SJSA1 (cell line): ENCODE measurements at places on chromosomes 3 and 15.

DNA sequence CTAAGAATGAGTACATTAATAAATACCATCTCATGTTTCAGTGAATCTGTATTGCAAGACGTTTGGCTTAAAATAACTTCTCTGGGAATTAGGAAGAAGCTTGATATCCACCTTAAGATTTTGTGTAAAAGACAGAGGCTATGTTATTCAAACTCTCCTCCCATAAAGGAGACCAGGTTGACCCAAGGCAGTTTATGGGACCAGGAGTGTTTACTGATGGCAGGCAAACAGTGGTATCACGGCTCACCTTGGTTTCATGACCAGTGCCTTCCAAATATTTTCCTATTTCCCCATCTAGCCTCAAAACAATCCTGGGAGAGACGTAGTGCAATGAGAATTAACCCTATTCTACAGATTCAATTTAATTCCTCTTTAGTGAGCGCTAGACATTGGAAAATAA lies 90.2 kb upstream of the SNTN start:
- H3K27me3 ChIP-seq, result no peaks in the 10 kb centered on the region; the same call in 1 of the 2 replicates
- no peak overlapping the region for H3K4me3 ChIP-seq
- DNase-seq, result no peak
- H3K36me3 ChIP-seq, result no peaks in the 10 kb centered on the region
- no peak overlapping the region for H3K27ac ChIP-seq

DNA sequence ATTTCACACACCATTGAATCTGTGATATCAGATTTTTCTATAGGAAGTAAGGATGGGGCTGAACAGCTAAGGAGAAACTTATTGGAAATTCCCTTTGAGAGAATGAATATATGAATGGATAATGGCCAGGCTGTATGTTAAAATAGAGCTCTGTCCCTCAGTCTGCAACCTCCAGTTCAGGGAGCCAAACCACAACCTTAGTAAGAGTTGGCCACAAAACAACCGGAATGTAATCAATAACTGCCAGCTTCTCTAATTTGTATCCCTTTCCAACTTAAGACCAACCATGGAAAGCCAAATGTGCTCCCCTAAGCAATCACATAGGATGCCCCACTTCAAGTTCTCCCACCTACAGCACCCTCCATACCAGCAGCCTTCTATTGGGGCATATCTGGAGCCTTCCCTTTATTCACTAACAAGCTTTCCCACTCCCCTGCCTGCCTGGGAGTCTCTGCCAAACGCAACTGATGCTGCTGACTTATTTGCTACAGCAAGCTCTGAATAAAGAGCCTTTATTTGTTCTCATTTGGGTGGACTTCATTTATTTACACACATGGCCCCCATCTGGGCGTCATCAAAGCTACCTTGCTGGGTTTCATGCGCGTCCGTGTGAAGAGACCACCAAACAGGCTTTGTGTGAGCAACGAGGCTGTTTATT lies 75.4 kb upstream of the LARS2 start:
- DNase-seq, result no peak
- H3K4me3 ChIP-seq, result no peak overlapping the region
- no peaks in the 10 kb centered on the region; the same call in 1 of the 2 replicates for H3K27me3 ChIP-seq
- H3K27ac ChIP-seq, result no peak overlapping the region
- no peaks in the 10 kb centered on the region for H3K36me3 ChIP-seq

DNA sequence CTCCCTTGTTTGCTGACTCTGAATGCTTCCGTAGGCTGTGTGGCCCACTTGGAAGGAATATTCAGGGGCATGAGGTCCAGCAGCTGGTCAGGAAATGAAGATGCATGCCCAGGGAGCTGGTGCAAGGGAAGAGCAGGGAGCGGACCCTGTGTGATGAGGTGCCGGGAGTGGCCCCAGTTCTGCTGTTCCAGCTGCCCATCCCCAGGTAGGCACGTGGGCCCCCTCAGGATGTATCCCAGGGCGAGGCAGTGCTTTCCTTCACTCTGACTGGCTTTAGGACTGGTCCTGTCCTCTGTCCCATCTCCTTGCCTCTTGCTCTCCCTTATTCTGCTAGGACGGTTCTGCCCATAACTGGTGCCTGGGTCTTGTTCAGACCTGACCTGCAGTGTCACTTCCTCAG lies 1.1 kb upstream of the FAM3D start:
- H3K36me3 ChIP-seq, result no peaks in the 10 kb centered on the region
- H3K27me3 ChIP-seq, result no peaks in the 10 kb centered on the region
- no peaks in the 10 kb centered on the region for H3K4me1 ChIP-seq
- no peak overlapping the region for H3K4me3 ChIP-seq
- H3K27ac ChIP-seq, result no peak overlapping the region
- peak; percentile 8 for DNase-seq

DNA sequence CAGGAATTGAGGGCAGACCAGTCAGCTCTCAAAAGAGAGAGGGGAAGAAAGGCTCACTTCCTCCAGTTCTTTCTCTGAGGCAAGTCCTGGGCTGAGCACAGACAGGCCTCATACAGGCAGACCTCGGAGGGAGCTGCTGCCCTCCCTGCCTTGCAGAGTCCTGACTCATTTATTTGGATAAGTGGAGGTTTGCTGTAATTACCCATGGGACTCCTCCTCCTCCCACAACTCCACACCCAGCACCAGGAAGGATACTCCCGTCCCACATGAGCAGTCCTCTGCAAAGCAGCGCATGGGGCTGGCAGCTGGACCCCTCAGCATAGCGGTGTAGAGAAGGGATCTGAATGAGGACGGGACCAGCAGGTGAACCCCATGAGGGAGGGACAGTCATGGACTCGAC lies 13.4 kb upstream of the SCN10A start:
- no peaks in the 10 kb centered on the region for H3K36me3 ChIP-seq
- peaks cover 30% of the 10 kb centered on the region for H3K4me1 ChIP-seq
- peak; percentile 68 for DNase-seq
- no peaks in the 10 kb centered on the region for H3K27me3 ChIP-seq
- no peak overlapping the region for H3K4me3 ChIP-seq

GRCh38 chr3:171257251-171258203 lies 202.7 kb downstream of the TNIK start:
- no peaks in the 10 kb centered on the region for H3K36me3 ChIP-seq
- no peak overlapping the region for H3K4me3 ChIP-seq
- H3K27me3 ChIP-seq, result no peaks in the 10 kb centered on the region
- no peak for DNase-seq
